ENCODE measurements at places on chromosomes 11 and 22.

GRCh38 chr22:43541462-43542407 is 129.9 kb downstream of the MPPED1 start:
- DNase-seq = no peak

- no peak for DNase-seq
Measured at GRCh38 chr11:106086850-106087249, 9.4 kb downstream of the AASDHPPT start.

GRCh38 chr11:92130421-92130831 is 94.2 kb upstream of the FAT3 start:
- DNase-seq = no peak

GRCh38 chr11:57476757-57477506 is 16.6 kb downstream of the RTN4RL2 start:
- DNase-seq = no peak

- DNase-seq = no peak
Measured at GRCh38 chr11:35923452-35923851, 20.4 kb upstream of the LDLRAD3 start.

GRCh38 chr22:24156141-24156912 is 25.0 kb upstream of the SUSD2 start:
- peak; percentile 17 for DNase-seq

GRCh38 chr11:67652965-67653845 is 2.7 kb upstream of the ACY3 start:
- no peak for DNase-seq

- no peak for DNase-seq
Measured at GRCh38 chr11:97254790-97255189, 865.0 kb downstream of the JRKL start.

GRCh38 chr22:24187731-24188644 is 6.7 kb downstream of the SUSD2 start:
- no peak for DNase-seq

DNA sequence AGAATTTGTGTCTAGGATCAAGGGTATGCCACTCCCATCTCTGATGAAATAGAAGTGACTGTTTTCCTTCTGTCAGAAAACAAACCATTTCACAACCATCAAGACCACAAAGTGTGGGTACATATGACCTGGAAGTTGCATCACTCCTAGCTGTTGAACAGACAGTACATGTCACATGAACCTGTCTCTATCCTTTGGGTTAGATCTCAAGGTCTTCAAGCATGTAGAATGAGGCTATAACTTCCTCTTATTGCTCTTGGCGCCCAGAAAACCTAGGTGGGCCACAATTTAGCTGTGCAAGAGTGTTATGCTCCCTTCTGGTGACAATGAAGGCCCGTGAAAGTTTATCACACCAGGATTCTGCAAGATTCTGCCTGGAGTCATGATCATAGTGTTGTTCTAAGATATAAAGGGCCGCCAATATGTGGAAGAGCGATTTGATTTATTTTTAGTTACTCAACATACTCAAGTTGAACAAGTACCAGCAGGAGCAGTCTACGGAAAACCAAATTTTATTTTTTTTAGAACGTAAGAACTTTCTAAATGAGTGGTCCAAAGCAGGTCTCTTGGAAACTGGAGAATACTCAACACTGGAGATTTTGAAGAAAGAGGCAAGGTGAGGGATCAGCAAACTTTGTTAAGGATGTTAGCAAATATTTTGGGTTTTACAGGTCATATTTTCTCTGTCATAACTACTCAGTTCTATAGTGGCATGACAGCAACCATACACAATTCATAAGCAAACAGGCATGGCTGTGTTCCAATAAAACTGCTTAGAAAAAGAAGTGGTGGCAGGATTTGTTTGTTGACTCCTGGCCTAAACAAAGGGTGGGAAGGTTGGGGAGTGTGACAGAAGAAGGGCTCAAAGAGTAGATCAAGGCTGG is 101.8 kb downstream of the USP35 start:
- DNase-seq = peak; percentile 97

DNA sequence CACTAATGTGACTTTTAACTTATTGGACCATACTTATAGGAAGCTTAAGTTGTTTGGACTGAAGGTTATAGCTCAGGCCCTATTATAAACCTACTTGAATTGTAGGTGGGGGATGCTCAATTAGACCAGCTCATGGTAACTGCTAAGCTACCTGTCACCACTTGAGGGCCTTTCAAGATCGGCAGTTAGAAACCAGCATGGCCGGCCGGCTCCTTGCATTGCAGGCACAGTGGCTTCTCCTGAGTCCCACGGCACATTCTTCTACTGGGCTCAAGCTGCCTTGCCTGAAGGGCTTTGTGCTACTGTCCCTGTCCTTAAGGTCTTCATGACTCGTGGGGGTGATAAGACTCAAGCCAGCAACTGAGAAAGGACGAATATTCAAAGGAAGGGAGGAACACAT is 70.8 kb downstream of the TBC1D22A start:
- DNase-seq = no peak

GRCh38 chr22:19876941-19877625 is 22.4 kb upstream of the GNB1L start:
- DNase-seq = no peak

DNA sequence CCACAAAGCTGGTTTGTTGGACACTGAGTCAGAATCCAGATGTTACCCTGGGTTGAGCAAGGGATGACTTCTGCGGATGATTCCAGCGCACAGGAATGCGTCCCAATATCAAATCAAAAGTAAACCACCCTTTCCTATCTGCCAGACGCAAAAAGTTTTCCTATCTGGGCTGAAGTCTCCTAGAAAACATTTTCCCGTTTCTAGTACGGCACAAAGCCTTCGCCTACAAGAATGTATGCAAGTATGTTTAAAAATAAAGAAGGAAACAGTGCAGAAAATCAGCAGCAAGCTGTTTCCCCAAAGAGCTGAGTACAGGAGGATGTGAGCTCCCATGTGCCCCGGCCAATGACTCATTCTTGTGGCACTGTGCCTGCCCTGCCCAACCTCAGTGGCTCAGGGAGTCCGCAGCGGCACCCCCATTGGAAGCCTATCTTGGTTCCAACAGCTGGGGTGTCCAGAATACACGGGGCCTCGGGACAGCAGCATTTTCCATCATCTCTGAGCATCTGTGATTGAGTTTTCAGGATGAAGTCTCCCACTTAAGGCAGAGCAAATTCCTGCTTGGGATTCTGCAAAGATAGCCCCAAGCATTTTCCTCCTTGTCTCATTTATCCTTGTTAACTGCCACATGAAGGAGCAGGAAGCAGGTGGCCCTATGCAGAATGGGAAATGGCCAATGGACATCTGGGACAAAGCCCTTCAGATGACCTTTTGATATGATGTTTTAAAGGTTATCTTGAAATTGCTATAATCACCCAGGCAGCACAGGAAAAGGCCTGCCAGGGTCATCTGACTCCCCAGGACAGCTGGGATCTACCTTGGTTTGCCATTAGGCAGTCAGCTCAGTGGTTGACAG is 17.5 kb downstream of the KCNJ5 start:
- DNase-seq = peak; percentile 56

DNA sequence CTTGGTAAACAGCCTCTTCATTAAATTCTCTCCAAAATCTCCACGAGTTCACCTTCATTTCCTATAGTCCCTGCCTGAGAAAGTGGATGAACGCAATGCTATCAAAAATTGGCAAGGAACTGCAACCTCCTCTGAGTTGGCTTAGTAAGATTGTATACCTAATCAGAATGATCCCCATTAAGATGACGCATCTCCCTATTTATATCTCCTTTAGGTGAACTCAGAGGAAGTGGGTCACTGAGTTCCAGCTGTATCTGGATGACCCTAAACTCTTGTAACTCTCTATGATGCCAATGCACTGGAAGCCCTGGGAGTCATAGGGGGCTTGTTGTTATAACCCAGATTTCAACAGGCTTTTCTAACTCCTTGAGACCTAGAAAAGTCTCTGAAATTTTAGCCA is 48.2 kb downstream of the OR10A6 start:
- DNase-seq = no peak

GRCh38 chr22:36328635-36329253 is 59.0 kb downstream of the MYH9 start:
- DNase-seq = peak; percentile 67

DNA sequence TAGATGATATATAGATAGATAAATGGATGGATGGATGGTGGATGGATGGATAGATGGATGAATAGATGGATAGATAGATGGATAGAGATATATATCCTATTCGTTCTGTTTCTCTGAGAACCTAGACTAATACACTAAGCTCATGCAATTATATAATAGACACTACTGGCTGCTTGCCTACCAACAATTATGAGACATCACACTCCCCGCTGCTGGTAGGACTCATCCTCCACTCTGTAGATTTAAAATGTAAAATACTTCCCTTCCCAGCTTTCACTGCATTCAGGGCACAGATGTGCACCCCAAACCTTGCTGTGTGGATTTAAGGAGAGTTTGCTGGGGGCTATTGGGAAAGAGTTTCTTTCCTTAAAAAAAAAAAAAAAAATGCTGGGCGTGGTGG is 28.3 kb upstream of the RCN1 start:
- DNase-seq = no peak

DNA sequence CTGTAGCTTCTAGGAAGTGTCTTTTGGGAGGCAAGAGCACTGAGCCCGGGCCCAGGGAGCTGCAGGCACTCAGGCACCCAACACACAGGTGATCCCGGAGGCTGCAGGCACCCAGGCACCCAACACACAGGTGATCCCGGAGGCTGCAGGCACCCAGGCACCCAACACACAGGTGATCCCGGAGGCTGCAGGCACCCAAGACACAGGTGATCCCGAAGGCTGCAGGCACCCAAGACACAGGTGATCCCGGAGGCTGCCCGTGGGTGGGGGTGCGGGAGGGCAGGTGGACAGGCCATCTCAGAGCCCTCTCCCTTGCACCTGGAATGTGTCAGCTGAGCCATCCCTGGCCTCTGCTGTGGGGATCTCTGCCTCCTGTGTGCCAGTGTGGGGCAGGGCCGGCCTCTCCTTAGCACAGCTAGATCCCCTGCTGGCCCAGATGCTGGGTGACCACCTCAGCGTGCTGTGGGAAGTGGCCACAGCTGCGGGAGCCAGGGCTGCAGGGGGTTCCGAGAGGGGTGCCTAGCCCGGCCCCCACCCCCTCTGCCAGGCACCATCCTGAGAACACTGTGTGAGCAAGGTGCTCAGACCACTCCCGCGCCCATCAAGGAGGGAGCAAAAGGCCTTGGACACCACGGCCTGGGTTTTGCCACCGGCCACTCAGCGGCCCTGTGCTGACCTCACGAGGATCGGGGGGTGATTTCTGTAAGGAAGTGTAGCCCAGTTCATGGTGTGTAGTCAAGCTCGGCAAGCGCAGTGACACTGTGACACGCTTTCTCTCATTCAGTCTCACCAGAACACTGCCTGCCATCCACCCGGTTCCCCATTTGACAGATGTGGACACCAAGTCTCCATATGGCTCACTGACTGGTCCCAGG is 14.2 kb downstream of the MRGPRG start:
- DNase-seq = no peak

DNA sequence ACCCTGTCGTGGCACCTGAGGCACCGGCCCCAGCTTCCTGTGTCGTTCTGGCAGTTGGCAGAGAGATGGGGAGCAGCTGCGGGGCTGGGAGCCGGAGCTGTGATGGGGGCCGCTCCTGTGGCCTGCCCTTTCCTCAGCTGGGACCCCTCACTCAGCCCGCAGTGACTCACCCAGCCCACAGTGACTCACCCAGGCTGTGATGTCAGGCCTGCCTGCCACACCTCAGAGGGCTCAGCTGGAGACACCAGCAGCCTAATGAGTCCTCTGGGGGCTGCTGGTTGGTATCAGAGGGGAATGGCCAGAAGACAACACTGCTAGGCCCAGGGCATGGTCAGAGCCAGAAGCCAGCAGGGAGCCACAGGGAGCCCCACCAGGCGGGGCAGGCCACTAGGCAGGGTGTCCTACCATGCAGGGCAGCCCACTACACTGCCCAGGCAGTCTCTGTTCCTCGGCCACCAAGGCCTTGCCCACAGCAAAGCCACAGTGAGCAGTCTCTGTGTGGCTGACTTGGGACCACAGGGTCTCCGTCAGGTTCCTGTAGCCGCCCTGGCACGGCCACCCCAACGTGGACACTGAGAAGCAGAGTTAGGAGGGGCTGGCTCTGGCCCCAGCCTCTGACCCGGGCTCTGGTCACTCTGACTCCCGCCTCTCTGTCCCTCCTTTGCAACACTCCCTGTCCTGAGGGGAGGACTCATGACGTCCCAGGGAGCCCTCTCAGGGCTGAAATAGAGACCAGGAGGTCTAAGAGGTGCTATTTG is 4.2 kb upstream of the FXYD2 start:
- DNase-seq = peak; percentile 91

GRCh38 chr11:72234920-72235319 is 9.1 kb downstream of the PHOX2A start:
- no peak for DNase-seq

- no peak for DNase-seq
Measured at GRCh38 chr11:62678433-62678769, 472 bp downstream of the UBXN1 start.

DNA sequence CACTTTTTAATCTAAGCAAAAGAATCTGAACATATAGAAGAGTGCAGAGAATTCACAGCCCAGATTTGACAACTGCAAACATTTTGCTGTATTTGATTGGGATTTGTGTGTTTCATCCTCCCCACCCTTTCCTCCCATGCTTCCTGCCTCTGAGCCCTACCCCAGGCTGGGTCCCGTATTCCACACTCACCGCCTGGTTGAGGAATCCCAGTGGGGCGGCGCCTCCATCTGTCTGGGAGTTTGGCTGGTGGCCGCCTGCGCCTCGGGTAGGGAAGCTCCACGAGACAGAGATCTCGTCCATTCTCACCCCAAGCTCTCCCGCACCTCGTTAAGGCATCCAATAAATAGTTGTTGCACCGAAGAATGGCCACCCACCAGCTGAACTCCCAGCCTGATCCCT is 105.9 kb upstream of the SLC22A12 start:
- no peak for DNase-seq

DNA sequence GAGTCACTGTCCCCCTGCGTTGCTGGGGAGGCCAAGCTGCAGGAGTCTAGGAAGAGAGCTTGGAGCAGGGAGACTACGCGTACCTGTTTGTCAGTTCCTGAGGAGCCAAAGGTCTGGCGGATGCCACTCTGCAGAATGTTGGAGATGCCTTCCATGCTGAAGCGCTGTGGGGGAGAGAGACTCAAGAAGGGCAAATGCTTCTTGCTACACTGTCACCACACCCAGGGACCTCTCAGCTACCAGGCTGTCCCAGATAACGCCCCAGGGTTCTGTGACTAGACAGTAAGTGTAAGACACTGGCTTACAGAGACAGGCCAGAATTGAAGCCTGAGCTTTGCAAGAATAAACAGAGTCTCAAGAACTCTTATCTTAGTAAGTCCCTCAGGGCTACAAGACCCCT is 42.0 kb downstream of the FEZ1 start:
- no peak for DNase-seq

DNA sequence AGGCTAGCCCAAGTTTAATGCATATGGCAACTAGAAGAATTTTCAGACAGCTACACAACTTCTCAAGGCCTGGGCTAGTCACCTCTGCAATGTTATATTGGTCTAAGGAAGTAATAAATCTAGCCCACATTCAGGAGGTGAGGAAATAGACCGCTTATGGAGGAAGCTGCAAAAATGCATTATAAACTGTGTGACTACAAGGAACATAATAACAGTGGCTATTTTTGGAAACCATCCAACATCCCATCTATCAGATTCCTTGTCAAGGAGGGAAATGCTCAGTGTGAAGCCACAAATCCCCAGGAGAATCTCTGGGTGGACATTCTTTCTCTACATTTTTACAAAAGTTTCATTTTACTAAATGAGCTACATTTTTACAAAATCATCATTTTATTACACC is 76.1 kb downstream of the BBOX1 start:
- DNase-seq = no peak

- no peak for DNase-seq
Measured at GRCh38 chr11:120601536-120601935, 90.0 kb downstream of the GRIK4 start.

GRCh38 chr11:17076517-17077239 is 789 bp downstream of the RPS13 start:
- DNase-seq = peak; percentile 17

Measured in CD14-positive monocyte (primary cell).